ENCODE measurements at places on chromosomes 13 and 19. TPM values are rescaled to one million over a fixed set of nuclear protein-coding genes. Genes with fewer than 3 reads are reported as not detected.

The NANOS3 gene
- not detected for total RNA-seq

The GADD45B gene
- 56.2 TPM for total RNA-seq

The PRTN3 gene
- 2.6 TPM for total RNA-seq

The PLPPR3 gene
- 1.7 TPM for total RNA-seq

The ZNF135 gene
- 3.5 TPM for total RNA-seq

The ELOF1 gene
- total RNA-seq: 44.6 TPM

The CD209 gene
- not detected for total RNA-seq

The SLC27A1 gene
- 25.4 TPM for total RNA-seq

The KLK5 gene
- not detected for total RNA-seq

The DIRAS1 gene
- total RNA-seq: 0.26 TPM

The GJA3 gene
- total RNA-seq: 0.16 TPM

The CGB5 gene
- 12.3 TPM for total RNA-seq

The SELENOV gene
- not detected for total RNA-seq

The MTUS2 gene
- total RNA-seq: not detected

The PIK3R2 gene
- 20.3 TPM for total RNA-seq

The HSD17B14 gene
- 4.6 TPM for total RNA-seq

The PLPPR2 gene
- total RNA-seq: 23.4 TPM

The ZNF90 gene
- 5.2 TPM for total RNA-seq

The PRSS57 gene
- not detected for total RNA-seq

The DAPK3 gene
- total RNA-seq: 81.2 TPM

The ZNF100 gene
- 5.6 TPM for total RNA-seq

The KLHL1 gene
- 0.91 TPM for total RNA-seq

The OR10H3 gene
- total RNA-seq: not detected

The CYP2A7 gene
- not detected for total RNA-seq

The DKKL1 gene
- 2.1 TPM for total RNA-seq

The NOP53 gene
- total RNA-seq: 208 TPM

The SULT2A1 gene
- total RNA-seq: not detected

The SLC6A16 gene
- not detected for total RNA-seq

The FXYD3 gene
- total RNA-seq: 0.39 TPM

The LRG1 gene
- total RNA-seq: under 0.01 TPM

The SHANK1 gene
- 6.7 TPM for total RNA-seq

The ERICH4 gene
- total RNA-seq: not detected

The ZNF793 gene
- total RNA-seq: 0.96 TPM
